ENCODE measurements at places on chromosomes 2 and 18.

DNA sequence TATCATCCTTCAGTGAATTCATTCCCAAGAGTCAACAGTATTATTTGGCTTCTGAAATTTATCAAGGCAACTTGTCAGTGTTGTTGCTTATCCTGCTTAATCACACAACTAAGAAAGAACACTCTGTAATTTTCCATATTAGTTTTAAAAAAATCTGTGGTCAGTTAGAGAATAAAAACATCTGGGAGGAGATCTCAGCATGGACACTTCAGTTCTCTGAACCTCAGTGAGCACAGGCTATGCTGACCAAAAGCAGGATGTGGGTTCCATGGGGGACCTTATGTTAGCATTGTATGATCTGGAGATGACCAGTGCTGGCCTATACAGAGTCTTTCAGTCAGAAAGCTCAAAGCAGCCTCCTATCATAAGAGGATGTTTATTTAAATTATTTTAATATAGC lies 79.1 kb upstream of the KLHL14 start:
- DNase-seq = no peak

DNA sequence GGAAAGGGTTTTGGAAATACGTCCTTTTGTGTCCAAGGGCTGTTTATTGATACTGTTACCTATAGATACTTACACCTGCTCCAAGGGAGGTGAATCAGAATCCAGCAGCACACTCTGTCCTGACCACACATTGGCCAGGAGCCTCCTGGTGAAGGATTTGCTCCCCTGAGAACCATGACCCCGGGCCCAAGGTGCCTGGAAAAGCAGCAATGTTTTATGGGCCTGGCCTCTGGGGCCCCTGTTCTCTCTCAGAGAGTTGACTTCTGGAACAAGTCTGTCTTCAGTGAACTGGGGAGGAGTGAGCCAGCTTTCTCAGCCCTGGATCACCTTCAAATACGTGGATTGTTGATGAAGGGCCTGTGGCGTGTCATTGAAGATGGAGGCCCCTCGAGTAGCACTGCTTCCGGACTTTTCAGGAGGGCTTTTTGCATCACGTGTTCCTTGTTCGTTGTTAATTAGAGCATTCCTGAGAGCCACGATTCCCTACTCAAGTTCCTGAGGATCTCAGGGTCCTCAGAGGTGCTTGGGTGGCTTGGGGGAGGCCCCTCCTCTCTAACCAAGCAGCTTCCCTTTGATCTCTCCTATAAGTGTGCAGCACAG lies 78.5 kb upstream of the RPL31 start:
- no peak for DNase-seq

- DNase-seq = no peak
Observed at GRCh38 chr18:2494921-2495320, 76.4 kb downstream of the METTL4 start.

DNA sequence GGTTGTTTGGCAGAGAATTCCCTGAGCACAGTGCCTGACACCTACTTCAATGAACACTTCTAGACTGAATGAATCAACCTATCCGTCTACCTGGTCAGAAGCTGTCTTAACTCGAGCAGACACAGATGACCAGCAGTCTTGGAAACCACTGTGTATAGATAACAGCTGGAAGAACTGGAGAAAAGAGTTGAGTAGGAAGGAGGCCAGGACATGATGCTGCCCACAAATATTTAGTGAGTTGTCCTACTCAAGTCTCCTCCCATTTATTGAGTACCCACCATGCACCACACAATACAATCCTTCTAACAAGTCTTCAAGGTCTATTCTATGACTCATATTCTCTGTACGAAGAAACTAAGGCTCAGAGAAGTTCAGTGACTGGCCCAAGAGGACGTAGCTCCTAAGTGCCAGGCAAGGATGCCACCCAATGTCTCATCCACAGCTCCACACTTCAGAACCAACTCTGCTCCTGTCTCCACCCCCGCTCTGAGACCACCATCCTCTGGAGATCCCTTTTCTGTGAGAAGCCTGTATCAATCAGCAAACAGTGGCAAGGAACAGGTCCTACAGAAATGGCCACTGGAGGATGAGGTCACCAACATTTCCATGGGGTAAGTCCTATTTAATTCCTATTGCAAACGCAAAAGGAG lies 62.2 kb downstream of the GALNT14 start:
- DNase-seq = no peak

DNA sequence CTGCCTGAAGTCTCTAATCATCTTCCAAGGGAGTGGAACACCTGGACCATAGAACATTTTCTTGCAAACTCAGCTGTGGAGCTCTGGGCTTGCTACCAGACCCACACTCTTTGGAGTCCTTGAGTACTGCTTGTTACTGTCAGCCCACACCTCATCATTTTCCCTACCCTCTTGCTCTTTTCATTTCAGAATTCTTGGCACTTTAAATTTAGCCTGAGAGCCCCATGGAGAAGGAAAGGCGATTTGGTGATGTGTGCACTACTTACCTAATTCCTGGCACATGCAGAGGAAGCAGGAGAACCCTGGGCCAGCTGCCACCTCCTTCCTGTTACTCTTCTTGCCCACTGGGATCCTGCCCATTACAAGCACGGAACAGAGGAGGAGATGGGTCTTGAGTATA lies 31.7 kb downstream of the TMEM178A start:
- DNase-seq = no peak

- DNase-seq = no peak
Observed at GRCh38 chr2:144132357-144132756, 387.6 kb downstream of the ZEB2 start.

DNA sequence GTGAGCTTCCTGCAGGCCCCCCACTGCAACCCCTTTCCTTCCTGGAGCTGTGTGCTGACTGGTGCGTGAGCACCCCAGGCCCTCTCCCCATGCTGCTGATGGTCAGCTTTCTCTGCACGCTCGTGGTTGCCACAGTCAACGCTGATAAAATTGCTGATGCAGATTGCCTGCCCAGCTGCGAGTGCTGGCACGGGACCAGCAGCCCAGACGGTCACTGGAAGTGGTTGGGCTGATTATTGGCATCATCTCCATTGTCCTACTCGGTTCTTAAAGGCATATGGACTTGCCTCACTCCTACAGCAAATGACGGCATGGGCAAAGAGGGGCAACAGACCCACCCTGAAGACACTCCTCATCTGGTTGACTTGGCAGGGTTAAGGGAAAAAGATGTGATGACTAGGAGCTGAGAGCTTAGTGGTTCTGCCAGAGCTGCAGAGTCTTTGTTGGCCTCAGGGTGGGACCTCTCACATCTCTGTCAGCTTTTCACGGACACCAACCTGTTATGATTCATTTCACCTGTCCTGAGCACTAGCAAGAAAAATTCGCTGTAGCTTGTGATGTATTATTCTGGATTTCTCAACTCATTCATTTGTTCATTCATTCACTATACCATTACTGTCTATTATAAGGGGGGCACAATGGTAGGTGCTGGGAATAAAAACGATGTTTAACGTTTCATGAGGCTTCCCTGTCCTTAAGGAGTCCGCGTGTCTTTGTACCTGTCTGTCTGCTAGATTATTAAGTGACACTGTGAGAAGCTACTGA lies 38.4 kb downstream of the PAX8 start:
- peak; percentile 77 for DNase-seq

GRCh38 chr2:88693911-88694414 lies 2.5 kb downstream of the RPIA start:
- DNase-seq = no peak

DNA sequence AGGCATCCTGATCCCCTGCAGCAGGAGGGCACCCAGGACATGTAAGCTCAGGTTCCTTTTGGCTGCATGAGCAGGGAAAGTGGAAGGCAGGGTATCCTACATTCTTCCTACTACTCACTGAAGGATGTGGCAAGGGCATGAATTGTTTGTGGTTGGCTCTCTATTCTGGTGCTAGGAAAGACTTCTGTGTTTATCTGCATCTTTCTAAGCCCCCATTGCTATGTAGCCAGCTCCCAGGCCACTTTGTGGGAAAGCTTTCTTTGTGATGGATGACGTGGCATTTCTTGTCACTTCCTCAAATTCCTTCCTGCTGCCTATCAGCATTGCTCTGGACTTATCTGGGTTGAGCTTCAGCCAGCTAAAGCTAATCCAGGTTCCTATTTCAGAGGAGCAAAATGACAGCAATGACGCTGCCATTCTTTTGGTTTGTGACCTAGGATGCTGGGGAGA lies 46.2 kb downstream of the MEIS1 start:
- DNase-seq = no peak

GRCh38 chr18:49596687-49597086 lies 34.8 kb downstream of the LIPG start:
- DNase-seq = no peak

DNA sequence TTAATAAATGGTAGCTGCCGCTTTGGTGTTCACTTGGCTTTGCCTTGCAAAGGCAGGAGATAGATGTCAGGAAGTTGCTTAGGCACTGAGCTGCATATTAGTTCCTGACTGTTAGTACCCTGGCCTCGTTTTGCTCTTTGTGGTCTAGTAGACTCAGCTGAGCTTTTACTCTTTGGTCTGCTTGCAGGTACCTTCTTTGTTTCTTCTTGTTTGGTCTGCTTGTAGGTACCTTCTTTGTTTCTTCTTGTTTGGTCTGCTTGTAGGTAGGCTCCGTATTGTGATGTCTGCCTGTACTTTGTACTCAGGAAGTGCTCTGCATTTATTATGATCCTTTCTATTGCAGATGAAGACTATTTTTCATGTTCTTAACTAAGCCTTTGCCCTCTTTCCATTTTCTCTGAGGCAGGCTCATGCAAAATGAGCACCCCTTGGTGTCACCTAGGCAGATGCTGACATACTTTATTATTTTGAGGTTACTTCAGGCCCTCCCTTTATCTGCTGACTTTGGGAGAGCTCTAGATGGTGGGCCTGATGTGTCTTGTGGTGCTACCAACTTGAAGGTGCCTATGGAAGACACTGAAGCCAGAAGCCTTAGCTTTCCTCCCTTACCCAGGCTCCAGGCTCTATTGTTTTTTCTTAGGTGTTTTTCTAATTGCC lies 6.0 kb downstream of the RPIA start:
- peak; percentile 36 for DNase-seq

- peak; percentile 67 for DNase-seq
Observed at GRCh38 chr2:233858331-233858730, 4.0 kb upstream of the HJURP start.

DNA sequence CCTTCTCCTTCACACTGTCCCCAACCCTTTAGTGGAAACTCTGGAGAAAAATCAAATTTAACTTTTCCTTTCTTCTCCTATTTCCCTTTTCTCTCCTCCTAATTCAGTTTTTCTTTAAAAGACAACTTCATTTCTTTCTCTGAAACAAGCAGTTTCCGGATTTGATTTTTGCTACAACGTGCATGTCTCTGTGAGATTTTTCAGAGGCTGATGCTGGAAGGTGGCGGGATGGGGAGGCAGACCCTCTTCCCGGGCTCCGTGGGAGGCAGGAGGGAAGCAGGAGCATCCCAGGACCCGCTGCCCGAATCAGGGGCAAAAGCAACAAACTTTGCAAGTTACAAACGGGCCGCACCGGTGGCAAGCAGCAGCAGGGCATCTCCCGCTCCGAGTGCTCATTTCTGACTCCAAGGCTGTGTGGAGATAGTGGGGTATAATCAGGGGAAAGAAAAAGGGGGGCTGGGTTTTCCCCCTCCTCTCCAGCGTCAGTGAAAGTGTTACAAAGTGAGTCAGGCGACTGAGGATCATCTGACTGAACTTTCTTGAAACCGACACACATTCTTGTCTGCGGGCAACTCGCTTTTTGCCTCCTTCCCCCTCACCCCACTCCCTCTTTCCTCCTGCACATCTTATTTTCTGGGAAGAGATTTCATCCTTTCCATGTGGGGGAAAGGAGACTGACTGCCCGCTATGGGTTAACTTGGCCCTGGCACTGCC lies 6.4 kb downstream of the ZEB2 start:
- peak; percentile 55 for DNase-seq

DNA sequence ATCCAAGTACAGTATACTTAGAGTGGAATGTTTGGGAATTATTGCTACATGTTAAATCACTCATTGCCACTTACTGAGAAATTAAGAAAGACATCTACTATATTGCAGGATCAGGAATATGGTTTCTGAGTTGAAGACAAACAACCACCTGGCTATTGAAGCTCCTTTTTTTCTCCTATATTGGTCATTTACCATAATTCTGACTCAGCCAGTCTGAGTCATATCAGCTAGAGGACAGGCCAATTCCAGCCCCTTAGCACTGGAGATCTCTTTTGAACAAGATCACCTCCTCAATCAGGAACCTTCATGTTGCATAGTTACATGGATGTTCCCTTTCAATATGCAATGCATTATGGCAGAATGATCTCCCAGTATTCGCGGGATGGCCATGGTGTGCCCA lies 42.7 kb upstream of the CDH19 start:
- DNase-seq = no peak

DNA sequence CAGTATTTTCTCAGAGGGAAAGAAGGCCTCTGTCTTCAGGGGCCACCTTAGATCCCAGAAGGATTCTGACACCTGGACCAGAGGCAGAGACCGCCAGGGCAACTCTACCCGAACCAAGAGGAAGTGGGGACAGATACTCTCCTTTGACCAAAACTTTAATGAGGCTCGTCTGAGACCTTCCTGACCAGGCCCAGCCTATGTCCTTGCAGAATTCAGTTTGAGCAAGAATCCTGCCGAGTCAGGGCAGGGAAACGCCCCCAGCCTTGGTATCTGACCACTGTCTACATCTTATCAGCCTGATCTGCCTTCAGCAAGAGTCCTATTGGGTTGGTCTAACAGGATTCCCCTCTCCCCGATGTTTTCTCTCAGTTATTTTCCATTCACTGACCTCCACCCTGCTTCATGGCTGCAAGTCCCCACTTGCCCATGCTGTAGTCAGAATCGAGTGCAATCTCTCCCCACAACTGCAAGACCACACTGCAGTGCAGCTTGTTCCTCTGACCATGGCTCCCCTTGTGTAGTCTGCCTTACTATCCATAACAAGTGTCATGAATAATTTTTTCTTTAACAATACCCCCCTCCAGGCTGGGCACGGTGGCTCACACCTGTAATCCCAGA lies 95.0 kb downstream of the MSH2 start:
- DNase-seq = peak; percentile 35

- DNase-seq = no peak
Observed at GRCh38 chr2:150695451-150696135, 208.1 kb upstream of the RND3 start.

- DNase-seq = peak; percentile 18
Observed at GRCh38 chr18:8367217-8367988, 241.8 kb upstream of the RAB12 start.

DNA sequence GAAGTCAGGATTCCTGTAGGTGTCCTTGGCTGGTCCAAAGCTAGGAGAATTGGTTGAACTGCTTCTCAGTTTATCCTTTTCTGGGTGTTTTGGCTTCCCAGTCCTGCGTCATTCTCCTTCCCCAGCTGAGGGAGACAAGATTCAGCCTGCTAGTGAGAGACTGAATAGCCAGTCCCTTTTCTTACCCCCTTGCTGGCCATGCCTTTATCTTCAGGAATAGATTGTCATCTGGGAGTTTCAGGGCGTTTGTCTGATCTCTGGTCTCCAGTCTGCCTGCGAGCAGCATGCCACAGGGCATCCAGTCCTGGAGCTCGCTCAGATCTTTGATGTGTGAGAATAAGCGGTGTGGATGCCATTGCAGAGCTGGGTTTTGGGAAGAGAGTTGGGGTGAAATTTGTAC lies 5.8 kb downstream of the MYO1B start:
- no peak for DNase-seq

Measured in erythroblast (primary cell).